ENCODE measurements at places on chromosomes 1 and 21.

- DNase-seq = peak; percentile 15
Observed at GRCh38 chr1:201020721-201021629, 2.5 kb downstream of the KIF21B start.

DNA sequence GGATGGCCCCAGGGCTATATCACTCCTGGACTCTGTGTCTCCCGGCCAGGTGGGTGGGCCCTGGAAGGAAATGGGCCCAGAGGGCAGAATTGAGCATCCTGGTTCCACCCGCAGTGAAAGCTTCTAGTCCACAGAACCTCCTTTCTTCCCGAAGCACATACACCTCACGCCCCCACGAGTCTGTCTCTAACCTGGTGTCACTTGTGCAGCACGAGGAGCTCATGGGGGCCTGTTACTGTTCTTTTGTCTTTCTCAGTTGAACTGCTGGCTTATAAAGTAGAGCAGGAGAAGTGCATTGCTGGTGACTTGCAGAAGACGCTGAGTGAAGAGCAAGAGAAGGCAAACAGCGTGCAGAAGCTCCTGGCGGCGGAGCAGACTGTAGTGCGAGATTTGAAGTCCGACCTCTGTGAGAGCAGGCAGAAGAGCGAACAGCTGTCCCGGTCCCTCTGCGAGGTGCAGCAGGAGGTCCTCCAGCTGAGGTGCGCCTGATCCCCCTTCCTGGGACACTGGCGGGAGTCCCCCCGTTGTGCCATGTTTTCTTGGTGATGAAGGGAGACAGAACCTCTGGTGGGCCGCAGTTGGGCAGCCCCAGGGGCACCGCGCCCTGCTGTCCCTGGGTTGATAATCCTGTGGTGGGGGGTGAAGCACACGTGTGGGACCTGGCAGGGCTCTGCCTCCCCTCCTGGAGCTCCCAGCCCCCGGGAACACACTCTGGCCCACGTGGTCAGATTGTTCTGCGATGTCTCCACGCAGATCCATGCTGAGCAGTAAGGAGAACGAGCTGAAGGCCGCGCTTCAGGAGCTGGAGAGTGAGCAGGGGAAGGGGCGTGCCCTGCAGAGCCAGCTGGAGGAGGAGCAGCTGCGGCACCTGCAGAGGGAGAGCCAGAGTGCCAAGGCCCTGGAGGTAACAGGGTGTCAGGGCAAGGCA is 28.7 kb upstream of the DIP2A start:
- no peak for DNase-seq

DNA sequence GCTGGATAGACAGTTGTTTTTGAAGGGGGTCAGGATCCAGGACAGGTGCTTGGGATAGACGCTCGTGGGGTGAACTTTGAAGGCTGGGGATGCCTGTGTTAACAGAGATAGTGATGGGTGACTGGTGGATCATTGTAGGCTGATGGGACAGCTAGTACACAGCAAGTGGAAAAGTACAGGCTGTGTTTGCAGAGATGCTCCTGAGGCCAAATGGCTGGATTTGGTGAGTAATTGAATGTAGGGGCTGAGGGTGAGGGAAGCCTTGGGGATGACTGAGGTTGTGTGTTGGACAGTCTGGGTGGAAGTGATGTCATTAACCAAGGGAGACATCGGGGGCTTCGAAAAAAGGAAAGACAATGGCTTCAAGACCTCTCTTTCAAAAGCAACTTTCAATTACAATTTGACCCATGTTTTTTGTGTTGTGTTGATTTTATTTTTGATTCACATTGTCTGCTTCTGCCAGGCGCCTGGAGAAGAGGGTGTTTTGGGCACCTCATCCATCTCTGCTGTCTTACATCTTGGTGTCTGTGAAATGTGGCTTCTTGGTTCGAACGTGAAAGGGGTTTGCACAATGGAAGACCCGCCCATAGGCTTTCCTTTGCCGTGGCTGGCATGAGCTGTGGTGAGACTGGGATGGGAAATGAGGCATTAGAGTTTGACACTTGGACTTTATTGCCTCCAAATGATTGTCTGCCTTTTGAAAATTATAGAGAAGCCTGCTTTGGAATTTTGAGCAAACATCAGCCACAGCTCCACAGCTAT is 147.5 kb downstream of the FOXD2 start:
- DNase-seq = no peak

- peak; percentile 21 for DNase-seq
Observed at GRCh38 chr1:66933887-66934700, 9.3 kb downstream of the MIER1 start.

DNA sequence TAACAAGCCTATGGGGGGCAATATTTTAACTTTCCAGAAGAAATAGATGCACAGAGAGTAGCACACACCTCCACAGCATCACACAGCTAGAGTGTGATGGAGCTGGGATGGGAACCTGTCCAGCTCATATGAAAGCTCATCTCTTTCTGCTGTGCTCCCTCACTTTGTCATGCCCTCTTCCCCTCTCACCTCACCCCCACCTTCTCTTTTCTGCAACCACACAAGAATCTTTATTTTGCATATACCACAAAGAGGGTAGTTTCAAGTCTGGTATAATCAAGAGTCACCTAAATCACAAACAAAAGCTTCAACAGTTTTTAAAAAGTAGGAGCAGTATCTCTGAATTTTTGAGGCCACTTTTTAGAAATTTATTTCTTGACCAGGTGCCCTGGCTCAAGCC is 22.6 kb downstream of the FOXD2 start:
- DNase-seq = no peak

Data from adipocyte (in vitro differentiated cells).